ENCODE measurements at places on chromosomes 12 and 14. TPM values are rescaled to one million over a fixed set of nuclear protein-coding genes. Genes with fewer than 3 reads are reported as not detected.

ZNF385A gene
- total RNA-seq, result 6.7 TPM

KRT2 gene
- total RNA-seq, result not detected

EPYC gene
- not detected for total RNA-seq

SMIM41 gene
- total RNA-seq, result not detected

OR4K13 gene
- not detected for total RNA-seq

PLEKHD1 gene
- total RNA-seq, result not detected

SMOC1 gene
- 0.57 TPM for total RNA-seq

EXOC3L4 gene
- 0.40 TPM for total RNA-seq
